Stimulated activated CD4-positive, alpha-beta T cell treated with anti-CD3 and anti-CD28 coated beads, Interleukin-1b, Interleukin-23, amount 100 ng/mL, for 24 hours (primary cell): ENCODE measurements at places on chromosomes 5 and 9.
A peak's percentile ranks its signal among the peaks of the same experiment; 100 is the strongest.

DNA sequence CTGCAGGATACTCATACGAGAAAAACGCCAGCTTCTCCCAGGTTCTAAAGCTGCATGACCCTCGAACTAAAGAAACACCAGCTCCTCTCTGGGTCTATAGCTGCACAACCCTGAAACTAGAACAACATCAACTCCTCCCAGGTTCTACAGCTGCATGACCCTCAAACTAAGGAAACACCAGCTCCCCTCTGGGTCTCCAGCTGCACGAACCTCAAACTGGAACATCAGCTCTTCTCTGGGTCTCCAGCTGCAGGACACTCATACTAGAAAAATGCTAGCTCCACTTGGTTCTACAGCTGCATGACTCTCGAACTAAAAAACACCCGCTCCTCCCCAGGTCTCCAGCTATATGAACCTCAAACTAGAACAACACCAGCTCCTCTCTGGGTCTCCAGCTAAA, 811.1 kb downstream of the CDH9 start:
- no peak for DNase-seq

- DNase-seq: no peak
Observed at GRCh38 chr5:88142636-88142885, 126.1 kb downstream of the TMEM161B start.

GRCh38 chr5:110625376-110625999, 101.0 kb downstream of the TMEM232 start:
- DNase-seq: no peak

- no peak for DNase-seq
Observed at GRCh38 chr5:113694576-113694975, 181.1 kb downstream of the YTHDC2 start.

GRCh38 chr5:169218176-169218575, 82.8 kb downstream of the SLIT3 start:
- DNase-seq: no peak

GRCh38 chr5:141701360-141702119, 19.5 kb upstream of the ARAP3 start:
- DNase-seq: no peak

GRCh38 chr5:143055596-143056338, 285.6 kb downstream of the ARHGAP26 start:
- DNase-seq: no peak

DNA sequence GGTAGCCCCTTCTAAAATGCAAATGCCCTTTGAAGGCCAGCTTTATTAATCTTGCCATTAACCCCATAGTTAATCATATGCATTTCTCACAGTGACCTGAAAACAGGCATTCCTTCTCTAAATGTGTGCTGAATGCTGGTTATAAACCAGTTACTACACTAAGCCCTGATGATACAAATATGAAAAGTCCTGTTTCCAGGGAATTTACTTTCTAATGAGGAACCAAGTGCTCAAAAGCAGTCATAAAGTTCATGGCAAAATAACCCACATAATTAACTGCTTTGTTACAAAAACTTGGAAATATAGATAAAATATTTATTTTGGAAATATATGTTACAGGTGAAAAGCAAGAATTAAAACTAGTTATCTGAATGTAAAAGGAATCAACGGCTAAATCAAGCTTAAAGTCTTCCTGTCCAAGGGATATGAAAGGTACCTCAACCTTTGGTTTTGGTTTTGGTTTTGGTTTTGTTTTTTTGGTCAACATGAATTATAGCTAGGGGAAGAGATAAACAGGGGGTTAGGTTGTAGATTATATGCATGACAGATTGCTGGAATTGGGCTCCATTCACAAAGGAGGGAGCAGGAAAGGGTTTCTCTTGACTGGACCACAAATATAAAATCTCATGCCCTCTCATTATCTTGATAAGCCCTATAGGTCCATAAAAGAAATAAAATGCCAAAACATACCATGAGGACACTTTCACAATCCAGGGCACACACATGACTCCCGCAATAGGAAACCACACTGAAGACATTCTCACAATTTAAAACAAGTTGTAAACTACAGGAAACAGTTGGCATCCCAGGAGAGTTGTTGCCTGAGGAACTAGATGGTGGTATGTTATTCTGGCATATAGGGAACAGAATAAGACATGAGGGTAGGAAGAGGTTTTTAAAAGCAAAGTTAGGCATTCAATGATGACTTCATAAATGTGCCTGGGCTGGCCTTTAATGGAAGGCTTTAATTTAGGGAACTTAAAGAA, 46.7 kb upstream of the MACIR start:
- DNase-seq: no peak

DNA sequence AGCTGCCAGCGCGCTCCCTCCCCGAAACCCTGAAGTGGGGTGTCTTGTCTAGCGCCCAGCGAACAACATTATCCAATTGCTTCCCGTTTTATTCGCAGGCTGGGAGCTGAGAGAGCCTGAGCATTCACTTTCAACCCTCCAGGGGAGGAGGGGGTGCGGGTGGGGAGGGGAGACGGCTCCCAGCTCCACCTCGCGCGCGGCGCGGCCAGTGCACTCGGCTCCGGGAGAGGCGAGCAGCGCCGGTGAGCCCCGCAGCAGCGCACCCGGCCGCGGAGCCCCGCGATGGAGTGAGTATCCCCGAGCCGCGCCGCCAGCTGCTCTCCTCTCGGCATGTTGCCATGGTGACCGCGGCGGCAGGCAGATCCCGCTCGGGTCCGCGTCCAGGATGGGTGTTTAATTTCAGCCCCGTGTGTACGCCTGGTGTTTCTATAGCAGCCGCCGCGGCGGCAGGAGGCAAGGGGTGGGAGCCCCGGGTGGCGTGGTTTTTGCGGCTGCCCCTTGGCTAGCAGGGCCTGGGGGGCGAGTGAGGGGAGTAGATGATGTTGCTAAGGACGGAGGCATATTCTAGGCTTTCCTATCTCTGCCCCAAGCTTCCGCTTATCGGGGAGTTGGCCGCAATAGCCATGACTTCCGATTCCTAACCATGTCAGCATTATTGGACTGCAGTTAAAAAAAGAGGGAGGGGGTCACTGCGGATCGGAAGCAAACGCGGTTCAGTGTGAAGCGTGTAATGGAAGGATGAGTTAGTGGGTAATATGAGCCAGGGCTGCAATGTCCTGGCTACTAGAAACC, 139.2 kb upstream of the PALM2AKAP2 start:
- no peak for DNase-seq

DNA sequence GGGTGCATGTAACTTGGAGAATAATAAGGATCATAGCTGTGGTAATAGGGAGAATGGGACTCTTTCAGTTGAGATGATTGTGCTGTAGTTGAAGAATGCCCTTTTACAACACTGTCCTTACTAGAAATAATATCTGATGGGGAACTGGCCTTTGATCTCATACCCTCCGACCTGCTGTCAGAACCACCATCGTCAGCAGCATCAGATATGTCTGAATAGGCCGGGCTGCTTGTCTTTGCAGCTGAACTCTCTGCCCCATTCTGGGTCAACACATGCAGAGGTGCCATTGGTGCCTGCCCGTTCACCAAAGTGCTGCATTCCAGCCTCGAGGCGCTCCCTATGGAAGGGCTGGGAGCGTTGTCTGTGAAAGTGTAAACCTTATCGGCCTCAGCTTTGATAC, 99.1 kb downstream of the ZNF608 start:
- no peak for DNase-seq

- DNase-seq: no peak
Observed at GRCh38 chr5:81303563-81303962, 2.2 kb downstream of the ZCCHC9 start.

DNA sequence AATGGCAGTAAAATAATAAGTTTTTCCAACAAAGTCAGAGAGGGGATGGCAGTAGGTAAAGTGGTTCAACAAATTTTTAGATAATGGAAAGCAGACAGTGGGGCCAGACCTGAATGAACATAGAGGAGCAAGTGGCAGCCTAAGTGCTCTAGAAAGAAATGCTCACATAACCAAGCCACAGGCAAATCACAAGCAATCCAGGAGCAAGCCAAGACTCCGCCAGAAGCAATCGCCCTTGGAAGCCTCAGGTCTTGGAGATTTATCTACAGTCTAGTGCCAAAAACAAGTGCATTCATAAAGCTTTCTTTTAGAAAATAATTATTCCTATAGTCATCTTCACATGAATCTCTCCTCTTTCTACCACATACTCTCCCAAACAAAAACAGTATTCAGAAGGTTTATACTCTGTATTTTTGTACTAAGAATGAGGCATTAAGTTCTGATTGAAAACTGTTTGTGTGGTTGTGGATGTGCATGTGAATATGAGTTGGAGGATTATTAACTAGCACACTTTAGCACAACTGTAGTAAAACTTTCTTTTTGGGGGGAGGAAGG, 375.5 kb downstream of the CDH9 start:
- no peak for DNase-seq

DNA sequence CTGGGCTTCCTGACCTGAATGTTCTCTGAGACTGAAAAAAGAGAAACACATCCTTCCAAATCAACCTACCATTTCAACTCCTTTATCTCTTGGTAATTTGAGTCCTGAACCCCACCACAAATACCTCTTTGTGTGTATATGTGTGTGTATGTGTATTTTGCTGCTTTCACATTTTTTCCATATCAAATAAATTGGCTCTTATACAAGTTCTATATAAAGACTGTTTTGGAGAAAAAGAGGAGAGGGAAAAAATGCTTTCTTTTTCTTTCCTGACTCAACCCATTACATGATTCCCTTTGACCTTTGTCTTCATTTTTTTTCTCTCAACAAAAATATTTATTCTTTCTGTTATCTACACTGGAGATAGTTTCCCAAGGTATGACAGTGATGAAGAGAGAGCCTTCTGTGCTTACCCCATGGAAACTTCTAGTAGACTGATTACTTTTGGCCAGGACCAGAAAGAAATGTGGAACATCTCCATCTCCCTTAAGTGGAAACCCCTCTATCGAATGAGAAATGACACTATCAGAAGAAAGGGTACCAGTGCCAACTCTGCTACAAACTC, 85.3 kb downstream of the PAPPA start:
- no peak for DNase-seq

- no peak for DNase-seq
Observed at GRCh38 chr9:124676159-124676551, 95.0 kb downstream of the NR6A1 start.

DNA sequence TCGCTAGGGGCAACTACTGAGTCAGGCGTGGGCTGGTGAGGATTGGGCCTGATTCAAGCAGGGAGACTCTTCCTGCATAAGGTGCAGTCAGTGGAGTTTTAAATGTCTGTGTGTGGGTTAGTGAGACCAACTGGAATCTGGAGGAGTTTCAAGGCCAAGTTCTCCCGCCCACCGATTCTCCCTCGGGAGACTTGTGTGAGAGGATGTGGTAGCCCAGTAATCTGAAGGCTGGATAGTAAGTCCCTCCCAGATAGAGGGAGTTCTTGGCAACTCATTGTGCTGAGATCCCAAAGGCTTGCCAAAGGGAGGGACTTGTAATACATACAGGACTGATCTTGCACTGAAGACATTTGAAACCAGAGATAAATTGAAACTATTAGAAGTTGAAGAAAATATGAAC, 51.8 kb downstream of the WDR36 start:
- no peak for DNase-seq

- DNase-seq: peak; percentile 27
Observed at GRCh38 chr5:40680741-40681362, 1.1 kb downstream of the PTGER4 start.

DNA sequence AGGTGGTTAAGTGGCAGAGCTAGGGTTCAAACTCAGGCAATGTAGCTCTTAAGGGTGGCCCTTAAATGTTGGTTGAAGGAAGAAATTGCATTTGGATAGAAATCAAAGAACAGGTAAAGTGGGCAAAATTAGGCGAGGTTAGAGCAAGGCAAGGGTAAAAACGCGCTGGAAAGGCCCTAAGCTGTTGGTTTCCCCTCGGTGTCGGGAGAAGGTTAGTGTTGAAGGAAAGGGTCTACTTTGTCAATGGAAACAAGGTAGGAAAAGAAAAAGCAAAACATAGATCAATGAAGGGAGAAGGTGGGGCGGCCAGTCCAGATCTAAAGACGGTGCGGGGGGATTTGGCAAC, 431 bp downstream of the FASTKD3 start:
- DNase-seq: no peak

DNA sequence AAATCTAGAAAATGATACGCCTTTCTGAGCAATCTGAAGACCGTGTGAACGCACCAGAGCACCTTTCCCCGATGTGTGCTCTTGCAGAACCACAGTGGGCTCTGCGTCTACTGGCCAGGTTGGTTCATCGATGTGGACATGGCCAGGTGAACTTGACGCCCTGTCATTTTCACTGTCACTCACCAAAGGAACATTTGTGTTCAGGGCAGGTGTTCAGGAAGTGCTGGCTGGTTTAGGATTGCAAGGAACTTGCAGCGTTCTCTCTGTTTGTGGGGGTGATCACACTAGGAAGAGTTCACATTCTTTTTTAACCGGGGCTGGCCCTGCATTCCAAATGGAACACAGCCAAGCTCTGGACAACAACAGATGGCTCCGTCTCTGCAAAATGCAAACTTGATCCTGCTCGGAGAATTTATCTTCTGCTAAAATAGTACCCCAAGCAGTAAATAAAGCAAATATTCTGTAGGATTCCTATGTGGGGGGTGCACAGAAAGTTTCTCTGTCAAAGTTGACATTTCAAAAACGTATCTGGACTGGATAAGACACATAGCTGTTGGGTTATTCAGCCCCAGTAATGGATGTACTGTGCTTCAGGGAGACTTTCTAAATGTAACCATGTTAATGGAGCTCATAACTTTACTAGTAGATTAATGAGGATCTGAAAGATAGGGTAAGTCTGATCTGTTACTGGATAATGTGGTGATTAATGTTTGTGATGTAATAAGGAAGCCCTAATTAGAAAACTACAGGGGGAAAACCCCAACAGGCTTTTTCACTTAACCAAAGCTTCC, 45.7 kb upstream of the FANCC start:
- no peak for DNase-seq

GRCh38 chr9:131747352-131747751, 7.5 kb upstream of the RAPGEF1 start:
- no peak for DNase-seq

- DNase-seq: no peak
Observed at GRCh38 chr5:59615272-59615671, 278.3 kb downstream of the PDE4D start.

DNA sequence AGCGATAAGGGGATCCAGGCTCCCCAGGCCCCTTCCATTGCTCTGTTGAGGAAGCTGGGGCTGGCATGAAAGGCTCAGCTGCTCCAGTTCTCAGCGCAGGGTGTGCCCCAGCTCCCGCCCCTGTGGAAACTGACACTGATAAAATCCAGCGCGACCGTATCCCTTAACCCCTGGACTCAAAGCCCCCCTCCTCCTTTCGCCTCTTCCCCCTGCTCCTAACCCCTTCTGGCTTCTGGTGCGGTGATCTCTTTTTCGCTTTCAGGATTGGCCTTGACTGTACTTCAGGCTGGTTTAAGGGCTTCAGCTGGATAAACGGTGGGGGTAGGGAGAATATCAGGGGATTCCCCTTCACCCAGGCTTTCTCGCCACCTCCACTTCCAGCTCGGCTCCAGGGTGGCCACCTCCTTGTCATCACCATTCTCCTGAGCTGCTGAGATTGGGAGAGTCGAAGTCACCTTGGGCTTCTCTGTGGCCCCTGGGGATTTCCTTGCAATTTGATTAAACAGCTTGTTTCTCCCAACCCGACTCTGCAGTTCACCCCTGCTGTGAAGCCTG, 843 bp downstream of the BSPRY start:
- DNase-seq: peak; percentile 12
